ENCODE measurements at places on chromosomes 12 and 14.

DNA sequence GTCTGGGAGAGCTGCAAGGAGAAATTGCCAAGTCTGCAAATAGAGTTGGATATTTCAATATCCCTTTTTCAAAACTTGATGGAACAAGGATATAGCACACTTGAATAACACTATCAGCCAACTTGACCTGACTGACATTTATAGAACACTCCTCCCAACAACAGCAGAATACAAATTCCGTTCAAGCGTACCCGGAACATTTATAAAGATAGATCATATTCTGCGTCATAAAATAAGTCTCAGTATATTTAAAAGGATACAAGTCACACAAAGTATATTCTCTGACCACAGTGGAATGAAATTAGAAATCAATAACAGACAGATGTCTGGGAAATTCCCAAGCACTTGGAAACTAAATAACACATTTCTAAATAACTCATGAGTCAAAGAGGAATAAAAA, 29.0 kb upstream of the MEG3 start:
- no peak for DNase-seq

DNA sequence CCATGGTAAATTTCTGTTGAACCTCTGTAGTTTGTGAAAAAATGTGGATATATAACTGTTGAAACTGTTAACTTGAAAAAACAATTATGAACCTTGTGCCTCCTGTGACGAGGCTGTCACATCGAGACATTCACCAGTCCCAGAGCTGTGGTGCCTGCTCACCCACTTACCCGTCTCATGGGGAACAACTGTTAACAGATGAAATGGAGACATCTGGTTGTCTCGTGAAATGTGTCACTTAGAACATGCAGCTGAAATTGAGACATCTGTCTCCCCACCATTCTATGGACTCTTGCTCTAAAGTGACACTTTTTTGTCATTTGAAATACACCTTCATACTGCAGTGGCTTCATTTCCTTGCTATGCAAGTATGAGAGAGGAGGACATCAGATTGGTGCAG, 240.6 kb downstream of the GXYLT1 start:
- DNase-seq = no peak

- DNase-seq = no peak
Measured at GRCh38 chr14:28746247-28746646, 20.3 kb upstream of the FOXG1 start.

DNA sequence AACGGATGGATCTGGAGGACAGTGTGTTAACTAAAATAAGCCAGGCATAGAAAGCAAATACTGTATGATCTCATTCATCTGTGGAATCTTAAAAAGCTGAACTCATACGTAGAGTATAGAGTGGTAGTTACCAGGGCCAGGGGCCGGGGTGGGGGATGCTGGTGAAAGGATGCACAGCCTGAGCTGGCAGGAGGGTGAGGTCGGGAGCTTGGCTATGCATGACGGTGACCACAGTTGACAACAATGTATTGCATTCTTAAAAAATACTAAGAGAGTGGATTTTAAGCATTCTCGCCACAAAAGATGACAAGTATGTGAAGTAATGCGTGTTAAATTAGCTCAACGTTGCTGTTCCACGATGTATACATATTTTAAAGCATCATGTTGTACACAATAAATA, 351.3 kb downstream of the TMEM121 start:
- no peak for DNase-seq

GRCh38 chr12:60201891-60202290, 606.1 kb downstream of the SLC16A7 start:
- no peak for DNase-seq

GRCh38 chr12:104243551-104243950, 28.0 kb downstream of the TXNRD1 start:
- no peak for DNase-seq

DNA sequence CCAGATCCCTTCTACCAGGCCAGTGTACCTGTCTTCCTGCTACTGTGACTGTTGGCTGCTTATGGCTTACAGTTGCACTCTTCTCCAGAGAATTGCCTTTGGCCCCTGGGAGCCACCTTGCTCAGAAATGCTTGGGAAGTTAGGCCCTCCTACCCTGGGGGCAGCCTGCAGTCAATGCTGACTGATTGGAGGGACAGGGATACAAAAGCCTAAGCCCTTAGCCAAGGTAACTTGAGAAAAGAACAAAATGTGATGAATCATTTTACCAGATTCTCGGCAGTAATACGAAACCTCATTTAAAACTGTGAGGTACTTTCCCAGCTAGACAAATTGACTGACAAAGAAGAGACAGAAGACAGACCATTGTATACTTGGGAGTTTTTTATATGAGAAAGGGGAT, 47.3 kb downstream of the PTCSC3 start:
- DNase-seq = peak; percentile 14

GRCh38 chr12:100473716-100474150, at the start of gene NR1H4:
NR1H4 (plus strand) TSS chr12:100473866; CDS start chr12:100493324, 19,458 bp downstream.
- peak; percentile 57 for DNase-seq

DNA sequence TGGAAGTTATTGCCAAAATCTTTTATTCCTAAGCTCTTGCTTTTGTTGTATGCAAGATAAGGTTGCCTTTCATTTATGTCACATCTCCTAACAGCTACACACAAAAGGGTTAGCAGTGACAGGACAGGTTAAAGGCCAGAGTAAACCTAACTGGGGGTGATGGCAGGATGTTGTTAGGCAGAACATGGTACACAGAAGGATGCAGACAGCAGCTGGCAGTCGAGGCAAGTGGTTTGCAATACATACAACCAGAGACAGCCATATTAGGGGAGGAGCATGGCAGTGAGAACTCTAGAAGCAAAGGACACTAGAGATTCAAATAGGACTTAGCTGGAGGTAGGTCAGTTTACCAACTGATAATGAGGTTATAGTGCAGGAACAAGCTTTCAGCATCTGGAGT, 2.7 kb upstream of the ABCD2 start:
- no peak for DNase-seq

DNA sequence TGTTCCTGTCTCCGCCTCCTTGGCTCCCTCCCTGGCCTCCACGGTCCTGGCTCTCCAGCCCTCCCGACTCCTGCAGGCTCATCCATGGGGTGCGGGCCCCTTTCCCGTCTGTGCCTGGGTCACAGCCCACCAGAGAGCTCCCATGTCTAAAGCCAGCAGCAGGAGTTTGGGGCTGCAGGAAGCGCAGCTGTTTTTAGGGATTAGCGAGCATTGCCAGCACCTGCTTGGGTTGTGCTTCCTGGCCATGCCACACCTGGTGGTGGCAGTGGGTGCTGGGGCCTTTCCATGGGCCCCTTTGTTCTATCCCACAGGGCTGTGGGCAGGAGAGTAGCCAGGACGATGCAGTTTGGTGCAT, 64.7 kb downstream of the KIF26A start:
- DNase-seq = no peak

- no peak for DNase-seq
Measured at GRCh38 chr12:87806310-87806709, 222.9 kb downstream of the C12orf50 start.

- no peak for DNase-seq
Measured at GRCh38 chr14:104285508-104285840, 147.1 kb downstream of the KIF26A start.

DNA sequence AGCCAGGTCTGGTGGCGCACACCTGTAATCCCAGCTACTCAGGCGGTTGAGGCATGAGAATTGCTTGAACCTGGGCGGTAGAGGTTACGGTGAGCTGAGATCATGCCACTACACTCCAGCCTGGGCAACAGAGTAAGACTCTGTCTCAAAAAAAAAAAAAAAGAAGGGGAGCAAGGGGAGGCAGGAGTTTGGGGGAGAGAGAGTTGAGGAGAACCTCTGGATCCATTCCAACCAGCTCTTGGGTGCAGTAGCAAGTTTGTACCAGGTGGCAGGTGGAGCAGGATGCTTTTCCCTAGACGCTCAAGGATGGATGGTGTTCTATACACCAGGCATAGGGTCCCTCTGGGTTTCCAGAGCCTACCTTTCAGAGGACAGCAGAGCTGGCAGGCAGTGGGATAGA, 1.9 kb downstream of the NFE2 start:
- no peak for DNase-seq

DNA sequence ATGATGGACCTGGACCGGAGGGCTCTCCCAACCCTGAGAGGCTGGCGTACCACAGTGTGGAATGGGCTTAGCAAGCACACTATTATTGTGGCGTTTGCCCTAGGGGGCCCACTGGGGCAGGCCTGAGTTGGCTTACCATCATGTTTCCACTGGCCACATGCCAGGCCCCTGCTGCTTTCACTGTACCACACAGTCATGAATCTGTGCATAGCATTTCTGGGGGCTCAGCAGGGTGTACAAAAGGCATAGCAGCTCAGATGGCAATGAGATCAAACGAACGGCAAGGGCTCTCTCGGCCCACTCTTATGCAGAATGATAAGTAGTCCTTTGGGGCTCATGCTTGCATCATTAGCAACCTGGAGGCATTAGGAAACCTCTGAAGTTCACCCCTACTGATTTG, 137.0 kb upstream of the HIF1A start:
- DNase-seq = no peak

DNA sequence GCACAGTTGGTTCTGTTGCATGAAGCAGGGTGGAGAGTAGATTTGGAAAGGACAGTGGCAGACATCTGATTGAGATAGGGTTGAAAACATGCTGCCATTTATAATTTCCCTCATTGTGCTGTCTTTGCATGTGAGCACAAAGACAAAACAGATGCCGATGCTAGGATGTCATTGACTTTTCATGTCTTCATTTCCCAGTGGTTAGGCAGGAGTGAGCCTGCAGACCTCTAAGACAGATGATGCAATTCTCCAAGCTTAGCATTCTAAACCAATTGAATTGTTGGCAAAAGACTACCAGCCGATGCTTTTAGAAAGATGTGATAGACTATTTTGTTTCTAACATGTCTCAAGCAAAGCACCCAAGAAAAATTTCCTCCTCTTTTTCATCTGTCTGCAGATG, 37.1 kb upstream of the PELI2 start:
- DNase-seq = no peak

- DNase-seq = peak; percentile 6
Measured at GRCh38 chr12:16531621-16532020, 74.3 kb downstream of the LMO3 start.

DNA sequence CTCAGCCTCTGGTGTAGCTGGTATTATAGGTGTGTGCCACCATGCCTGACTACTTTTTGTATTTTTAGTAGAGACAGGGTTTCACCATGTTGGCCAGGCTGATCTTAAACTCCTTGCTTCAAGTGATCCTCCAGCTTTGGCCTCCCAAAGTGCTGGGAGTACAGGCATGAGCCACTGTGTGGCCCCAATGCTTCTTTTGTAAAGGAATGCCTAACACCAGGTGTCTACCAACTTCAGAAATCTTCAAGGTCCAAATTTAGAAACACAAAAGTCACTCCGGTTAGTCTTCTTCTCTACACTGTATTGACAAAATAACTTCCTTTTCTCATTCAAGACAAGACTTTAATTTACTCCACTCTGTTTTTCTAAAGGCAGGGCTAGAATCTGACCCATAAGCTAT, 188.7 kb downstream of the PRKD1 start:
- no peak for DNase-seq

DNA sequence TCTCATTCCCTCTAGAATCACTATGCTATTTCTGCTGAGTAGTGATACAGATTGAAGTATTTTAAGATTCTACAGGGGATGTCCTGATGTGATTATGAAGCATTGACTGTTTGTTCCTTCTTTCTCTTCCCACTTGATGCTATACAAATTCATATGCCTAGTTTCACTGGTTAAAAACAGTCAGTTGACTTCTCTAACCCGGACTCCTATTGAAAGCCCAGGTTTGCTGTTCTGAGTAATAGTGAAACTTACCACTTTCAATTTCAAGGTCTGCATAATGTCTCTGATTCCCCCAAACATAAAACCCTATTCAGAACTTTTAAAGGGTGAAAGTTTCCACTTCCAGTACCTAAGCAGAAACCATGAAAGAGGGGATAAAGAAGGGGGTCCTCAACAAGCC, 117.7 kb upstream of the RPL10L start:
- no peak for DNase-seq

- DNase-seq = no peak
Measured at GRCh38 chr12:101823039-101823438, 7.7 kb downstream of the GNPTAB start.

DNA sequence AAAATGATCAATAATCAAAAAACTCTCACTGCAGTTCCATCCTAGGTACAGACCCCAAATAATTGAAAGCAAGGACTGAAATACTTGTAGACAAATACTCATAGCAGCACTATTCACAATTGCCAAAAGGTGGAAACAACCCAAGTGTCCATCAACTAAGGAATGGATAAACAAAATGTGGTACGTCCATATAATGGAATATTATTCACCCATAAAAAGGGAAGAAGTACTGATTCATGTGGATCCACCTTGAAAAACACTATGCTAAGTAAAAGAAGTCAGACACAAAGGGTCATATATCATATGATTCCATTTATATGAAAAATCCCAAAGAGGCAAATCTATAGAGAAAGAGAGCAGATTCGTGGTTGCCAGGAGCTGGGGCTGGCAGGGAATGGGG, 202.8 kb downstream of the KSR2 start:
- no peak for DNase-seq

DNA sequence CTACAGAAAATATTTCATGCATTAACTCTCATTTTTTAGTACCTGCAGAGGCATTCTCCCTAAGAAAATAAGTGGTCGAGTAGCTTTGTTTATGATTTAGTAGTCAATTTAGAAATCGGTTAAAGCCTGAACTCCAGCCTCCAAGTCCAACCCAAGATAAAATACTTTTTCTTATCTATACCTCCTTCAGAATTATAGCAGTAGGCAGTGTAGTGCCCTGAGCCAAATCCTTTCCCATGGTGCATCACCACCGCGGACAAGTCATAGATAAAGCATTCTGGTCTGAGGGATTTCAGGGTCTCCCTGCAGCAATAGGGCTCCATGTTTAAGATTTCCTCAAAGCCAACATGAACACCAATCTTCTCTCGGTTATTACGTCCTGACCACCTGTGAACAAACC, 30.5 kb downstream of the USP44 start:
- DNase-seq = no peak

GRCh38 chr12:9347328-9348127, 139.3 kb upstream of the PZP start:
- DNase-seq = no peak

- no peak for DNase-seq
Measured at GRCh38 chr14:89388853-89389252, 28.2 kb downstream of the FOXN3 start.

DNA sequence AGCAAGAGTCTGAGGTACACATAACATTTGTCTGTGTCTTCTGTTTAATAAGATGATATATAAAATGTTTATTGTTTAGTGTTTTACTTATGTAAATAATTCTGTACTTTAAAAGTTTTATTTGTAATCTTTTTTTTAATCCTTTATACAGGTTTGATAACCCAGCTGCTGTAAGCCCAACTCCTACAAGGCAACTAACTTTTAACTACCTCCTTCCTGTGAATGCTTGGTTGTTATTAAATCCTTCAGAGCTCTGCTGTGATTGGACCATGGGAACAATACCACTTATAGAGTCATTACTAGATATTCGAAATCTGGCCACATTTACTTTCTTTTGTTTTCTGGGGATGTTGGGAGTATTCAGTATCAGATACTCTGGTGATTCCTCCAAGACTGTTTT, 24.1 kb downstream of the TMTC3 start:
- DNase-seq = no peak

DNA sequence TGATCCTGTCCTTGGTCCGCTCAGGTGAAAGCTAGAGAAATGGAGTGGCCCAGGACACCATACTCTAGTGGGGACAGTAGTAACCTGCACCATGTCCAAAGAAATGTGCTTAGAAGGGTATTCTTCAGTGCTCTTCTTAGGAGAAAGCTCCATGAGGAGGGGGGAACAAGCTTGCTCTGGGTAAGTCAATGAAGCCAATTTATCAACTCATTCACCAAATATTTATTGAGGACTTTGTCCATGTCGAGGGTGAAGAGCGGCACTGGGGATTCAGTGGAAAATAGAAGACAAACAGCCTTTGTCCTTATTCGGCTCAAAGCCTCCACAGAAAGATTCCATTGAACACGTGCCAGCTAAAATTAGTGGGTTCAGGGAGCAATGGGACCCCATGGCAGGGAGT, 677.8 kb downstream of the BCL11B start:
- DNase-seq = no peak

Measured in urothelium cell line (cell line).